ENCODE measurements at places on chromosomes 3 and 15.

GRCh38 chr3:31096661-31097395 lies 202.4 kb upstream of the GADL1 start:
- H3K4me1 ChIP-seq: peaks cover 7% of the 10 kb centered on the region
- H3K36me3 ChIP-seq: no peaks in the 10 kb centered on the region
- peaks cover 2% of the 10 kb centered on the region for H3K27me3 ChIP-seq
- no peak overlapping the region for H3K27ac ChIP-seq
- H3K4me3 ChIP-seq: no peak overlapping the region

GRCh38 chr15:100642213-100642949 lies 40.0 kb downstream of the ASB7 start:
- DNase-seq: no peak
- H3K4me1 ChIP-seq: no peaks in the 10 kb centered on the region
- no peaks in the 10 kb centered on the region for H3K27me3 ChIP-seq
- H3K36me3 ChIP-seq: no peaks in the 10 kb centered on the region
- no peak overlapping the region for H3K27ac ChIP-seq

- no peak overlapping the region for H3K4me3 ChIP-seq
- H3K27ac ChIP-seq: no peak overlapping the region
- peaks cover 7% of the 10 kb centered on the region for H3K4me1 ChIP-seq
- no peak for DNase-seq
These were observed 23.4 kb upstream of the SLC2A2 start for GRCh38 chr3:171049861-171050444.

- H3K4me3 ChIP-seq: no peak overlapping the region
- H3K27ac ChIP-seq: peak overlapping the region; percentile 49
- H3K4me1 ChIP-seq: peaks cover 13% of the 10 kb centered on the region
- H3K27me3 ChIP-seq: no peaks in the 10 kb centered on the region
These were observed 87.5 kb upstream of the MYO5C start for GRCh38 chr15:52383100-52383588.

DNA sequence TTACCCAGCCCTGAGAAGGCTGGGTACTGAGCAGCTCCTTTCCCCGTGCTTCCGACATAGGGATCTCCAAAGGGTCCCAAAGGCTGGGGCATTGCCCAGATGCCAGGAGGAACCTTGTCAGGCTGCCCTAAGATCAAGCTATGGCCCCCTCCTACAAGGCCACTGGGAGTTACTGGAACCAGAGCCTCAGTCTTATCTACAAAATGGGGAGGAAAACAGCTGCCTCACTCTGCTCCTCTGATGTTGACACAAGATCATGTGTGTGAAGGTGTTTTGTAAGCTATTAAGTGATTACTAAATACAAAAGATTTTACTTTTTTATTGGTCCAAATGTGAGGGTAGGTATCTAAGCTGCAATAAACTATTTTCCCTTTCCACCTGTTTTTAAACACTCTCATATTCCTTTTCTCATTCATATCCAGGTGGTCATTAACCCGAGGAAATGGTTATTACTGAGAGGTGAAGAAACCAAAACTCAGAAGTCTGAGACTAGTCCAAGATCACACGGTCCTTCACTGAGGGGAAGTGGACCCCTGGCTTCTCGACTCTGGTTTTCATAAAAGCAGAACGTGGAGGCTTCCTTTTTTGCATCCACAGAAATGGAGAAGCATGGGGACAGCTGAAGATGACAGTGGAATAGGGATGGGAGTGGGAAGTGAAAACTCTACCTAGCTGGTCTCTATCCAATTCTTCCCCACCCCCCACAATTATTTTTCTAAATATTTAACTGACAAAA lies 1.7 kb downstream of the ARPIN start:
- DNase-seq: no peak
- H3K27me3 ChIP-seq: no peaks in the 10 kb centered on the region
- H3K27ac ChIP-seq: no peak overlapping the region
- H3K36me3 ChIP-seq: peaks cover 6% of the 10 kb centered on the region
- peaks cover 16% of the 10 kb centered on the region for H3K4me1 ChIP-seq
- H3K4me3 ChIP-seq: no peak overlapping the region
